ENCODE measurements at places on chromosomes 7 and 10.

DNA sequence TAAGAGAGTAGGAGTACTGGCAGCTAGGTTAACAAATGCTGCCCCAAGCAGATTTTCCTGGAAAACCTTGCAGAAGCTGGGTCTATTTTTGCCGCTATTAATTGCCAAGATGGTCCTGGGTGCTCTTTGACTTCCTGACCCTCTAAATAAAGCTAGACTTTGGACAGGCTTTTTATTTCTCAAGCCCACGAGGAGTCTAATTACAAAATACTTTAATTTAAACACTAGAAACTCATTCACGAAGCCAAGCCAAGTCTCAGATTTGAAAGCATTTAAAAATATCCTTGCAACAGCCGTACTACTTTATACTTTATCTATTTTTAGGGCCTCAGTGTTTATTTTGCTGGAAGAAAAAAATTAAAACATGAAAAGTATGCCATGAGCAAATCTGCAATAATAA, 45.1 kb downstream of the TMEM26 start:
- no peak for DNase-seq

GRCh38 chr10:84261236-84261915, 16.5 kb downstream of the RGR start:
- DNase-seq, result no peak

DNA sequence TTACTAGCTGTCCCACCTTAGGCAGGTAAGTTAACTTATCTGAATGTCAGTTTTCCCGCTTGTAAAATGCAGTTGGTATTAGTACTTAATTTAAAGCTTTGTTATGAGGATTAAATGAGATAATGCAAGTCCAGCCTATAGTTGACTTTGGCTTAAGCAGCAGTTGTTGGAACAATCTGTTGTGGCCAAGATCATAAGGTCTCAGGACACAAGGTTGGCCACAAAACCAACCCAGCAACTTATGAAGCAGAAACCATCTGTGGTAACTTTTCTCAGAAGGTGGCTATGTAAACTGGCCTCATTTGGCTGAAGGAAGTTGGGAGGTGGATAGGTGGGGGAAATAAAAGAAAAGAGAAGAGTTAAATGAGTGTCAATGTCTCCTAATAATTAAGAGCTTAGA, 29.4 kb downstream of the ENTPD1 start:
- no peak for DNase-seq

- no peak for DNase-seq
Observed at GRCh38 chr10:21705828-21706176, 171.8 kb downstream of the MLLT10 start.

DNA sequence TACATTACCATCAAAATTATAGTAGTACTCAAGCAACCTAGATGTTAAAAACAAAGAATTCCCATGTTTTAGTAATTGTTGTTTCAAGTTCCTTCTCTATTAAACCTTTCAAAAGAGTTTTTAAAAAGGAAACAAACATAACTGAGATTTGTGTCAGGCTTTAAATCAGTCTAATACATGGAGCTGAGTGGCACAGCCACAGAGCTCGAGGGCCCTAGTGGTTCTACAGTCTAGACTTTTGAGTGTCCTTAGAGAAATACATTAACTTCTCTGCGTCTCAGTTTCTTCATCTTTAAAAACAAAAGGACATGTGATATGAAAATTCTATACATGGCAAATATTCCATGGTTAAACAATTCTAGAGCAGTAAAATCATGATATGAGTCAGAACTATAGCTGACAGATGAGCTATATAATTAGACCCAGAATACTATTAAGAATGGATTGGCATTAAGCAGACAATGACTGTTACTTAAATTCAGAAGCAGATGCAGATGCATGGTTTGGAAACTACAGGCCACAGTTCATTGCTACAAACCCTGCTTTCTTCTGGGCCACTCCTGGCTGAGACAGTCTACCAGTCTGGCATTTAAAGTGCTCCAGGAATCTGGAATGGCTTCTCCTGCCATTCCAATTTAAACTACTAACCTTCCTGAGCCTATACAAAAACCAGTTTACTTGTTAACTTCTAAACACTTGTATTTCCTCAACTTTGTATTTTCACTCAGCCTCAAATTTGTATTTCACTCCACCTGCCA, 77.4 kb downstream of the EPC1 start:
- no peak for DNase-seq

- DNase-seq, result no peak
Observed at GRCh38 chr7:101608772-101609713, 20.1 kb downstream of the MYL10 start.

- no peak for DNase-seq
Observed at GRCh38 chr7:120998520-120998919, 10.0 kb downstream of the CPED1 start.

GRCh38 chr7:46534664-46535588, 613.9 kb upstream of the IGFBP3 start:
- no peak for DNase-seq

DNA sequence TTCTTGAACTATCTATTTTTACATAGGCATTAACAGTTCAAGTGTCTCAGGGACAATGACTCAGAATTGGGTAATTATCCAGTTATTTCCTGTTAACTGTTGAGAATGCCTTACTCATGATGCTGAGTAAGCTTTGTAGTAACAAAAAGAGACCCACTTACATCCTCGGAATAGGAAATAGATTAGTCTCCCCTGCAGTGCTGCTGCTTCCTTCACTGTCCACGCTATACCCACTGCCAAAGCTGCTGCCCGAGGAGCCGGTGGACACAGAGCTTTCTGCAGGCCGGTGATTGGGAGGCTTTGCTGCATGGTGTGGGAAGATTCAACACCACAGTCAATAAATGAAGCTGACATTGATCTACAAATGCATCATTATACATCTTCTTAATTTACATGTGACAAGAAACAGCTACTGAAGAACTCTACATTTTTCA, 357.1 kb downstream of the PCLO start:
- DNase-seq, result no peak

- no peak for DNase-seq
Observed at GRCh38 chr10:89470628-89471027, 56.3 kb downstream of the IFIT5 start.

- DNase-seq, result no peak
Observed at GRCh38 chr7:66804001-66804400, 63.5 kb downstream of the RABGEF1 start.

- DNase-seq, result no peak
Observed at GRCh38 chr7:51882412-51882811, 565.8 kb upstream of the COBL start.

DNA sequence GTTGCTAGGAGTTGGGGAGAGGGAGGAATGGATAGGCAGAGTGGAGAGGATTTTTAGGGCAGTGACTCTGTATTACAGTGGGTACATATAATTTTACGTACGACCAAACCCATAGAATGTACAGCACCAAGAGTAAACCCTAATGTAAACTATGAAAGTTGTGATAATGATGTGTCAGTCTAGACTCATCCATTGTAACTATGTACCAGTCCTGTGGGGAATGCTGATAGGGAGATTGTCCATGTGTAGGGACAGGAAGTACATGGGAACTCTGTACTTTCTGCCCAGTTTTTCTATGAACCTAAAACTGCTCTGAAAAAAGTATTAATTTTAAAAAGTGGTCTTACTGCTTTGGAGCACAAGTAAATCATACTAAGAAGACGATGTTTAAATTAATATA, 441.8 kb downstream of the AUTS2 start:
- DNase-seq, result no peak

DNA sequence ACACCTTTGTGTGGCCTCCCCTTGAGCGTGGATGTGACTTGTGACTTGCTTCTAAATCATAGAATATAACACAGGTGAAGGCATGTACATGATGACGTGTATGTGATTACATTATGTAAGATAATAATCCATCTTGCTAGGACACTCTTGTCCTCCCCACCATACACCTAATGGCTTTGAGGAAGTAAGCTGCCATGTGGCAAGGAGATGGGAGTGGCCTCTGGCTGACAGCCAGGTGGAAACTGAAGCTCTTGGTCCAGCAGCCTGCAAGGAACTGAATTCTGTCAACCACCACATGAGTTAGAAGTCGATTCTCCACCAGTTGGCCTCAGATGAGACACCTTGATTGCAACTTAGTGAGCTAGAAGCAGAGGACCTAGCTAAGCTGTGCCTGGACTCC, 67.4 kb upstream of the ELN start:
- DNase-seq, result no peak

DNA sequence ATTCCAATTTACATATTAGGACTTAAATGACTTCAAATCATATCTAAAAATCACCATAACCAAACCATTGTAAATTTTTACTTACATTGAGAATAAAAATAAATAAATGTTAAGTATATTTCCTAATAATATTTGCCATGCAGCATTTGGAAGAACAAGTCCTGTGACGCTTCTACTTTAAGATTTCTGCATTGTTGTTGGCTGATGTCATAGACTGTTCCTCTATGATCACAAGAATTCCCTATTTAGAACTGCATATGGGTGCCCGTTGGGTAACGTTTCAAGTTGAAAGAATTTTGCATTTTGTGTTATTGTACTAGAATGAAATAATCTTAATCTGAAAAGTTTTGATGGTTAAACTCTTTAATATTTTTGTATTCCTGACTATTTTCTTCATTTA, 5.1 kb upstream of the ITGB1 start:
- no peak for DNase-seq

DNA sequence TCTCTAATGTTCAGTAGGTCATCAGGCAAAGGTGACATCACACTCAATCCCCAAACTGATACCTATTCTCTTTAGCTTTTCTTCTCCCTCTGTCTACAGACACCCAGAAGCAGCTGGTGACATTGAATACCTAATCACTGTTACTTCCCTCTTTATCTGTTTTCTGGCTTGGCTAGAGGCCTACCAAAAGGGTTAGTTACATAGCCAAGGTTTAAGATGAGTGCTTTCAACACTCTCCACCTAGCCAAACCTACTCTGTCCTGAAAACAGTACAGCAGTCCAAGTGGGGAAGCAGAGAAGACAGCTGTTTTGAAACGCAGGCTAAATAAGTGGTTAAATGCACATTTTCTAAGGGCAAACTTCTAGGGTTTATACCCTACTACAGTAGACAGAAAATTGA, 39.4 kb downstream of the CCNJ start:
- DNase-seq, result no peak

GRCh38 chr7:103632972-103633371, 187.0 kb upstream of the SLC26A5 start:
- DNase-seq, result no peak

DNA sequence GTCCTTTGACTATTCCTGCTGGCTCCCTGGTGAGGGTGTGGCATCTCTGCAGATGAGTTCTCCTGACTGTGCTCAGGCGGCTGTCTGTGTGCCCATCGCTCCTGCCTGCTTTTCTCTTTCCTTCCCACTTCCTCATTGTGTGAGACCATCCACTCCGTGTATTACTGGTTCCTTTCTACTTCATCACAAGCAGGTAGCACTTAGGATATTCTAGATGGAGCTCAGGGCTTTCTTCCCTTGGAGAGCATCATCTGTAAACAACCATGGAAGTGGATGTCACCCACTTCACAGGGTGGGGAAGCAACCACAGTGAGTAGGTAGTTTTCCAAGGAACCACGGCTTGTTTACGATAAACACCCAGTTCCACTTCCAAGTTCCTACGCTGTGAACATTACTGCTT, 15.7 kb downstream of the DNAJB6 start:
- DNase-seq, result no peak

GRCh38 chr10:24469993-24470392, 253.7 kb downstream of the ARHGAP21 start:
- DNase-seq, result no peak

GRCh38 chr10:95437669-95438068, 123.5 kb downstream of the SORBS1 start:
- no peak for DNase-seq

DNA sequence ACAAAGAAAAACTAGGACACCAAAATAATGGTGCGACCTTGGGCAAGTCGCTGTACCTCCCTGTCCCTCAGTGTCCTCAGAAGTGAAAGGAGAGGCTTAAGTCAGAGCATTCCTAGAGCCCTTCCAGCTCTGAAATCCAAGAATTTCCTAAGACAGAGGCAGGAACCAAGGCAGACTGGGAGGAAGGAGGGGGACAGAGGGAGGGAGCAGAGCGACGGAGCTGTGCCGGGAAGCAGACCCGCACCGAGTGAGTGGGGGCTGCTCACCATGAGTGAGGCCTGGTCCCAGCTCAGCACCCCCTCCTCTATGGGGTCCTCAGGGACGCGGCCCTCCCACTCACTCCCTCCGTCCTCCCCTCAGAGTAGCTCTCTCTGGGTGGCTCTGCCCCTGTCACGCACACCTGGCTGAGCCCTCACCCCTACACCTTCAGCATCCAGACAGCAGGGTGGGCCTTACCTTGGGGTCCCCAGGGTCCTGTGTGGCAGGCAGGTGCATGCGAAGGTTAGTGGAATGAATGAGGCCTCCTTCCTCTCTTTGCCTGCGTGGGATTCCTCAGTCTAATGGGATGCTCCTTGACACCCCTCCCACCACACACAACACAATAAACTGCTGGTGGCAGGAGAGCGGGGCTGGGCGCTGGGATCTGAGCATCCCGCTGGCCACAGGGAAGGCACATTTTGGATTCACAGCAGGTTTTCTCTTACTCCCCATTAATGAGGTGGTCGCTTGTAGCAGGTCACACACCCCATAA, 4.6 kb upstream of the SMARCD3 start:
- DNase-seq, result no peak

- no peak for DNase-seq
Observed at GRCh38 chr10:100930368-100930767, 17.6 kb downstream of the SLF2 start.

- DNase-seq, result no peak
Observed at GRCh38 chr7:156204820-156205219, 392.6 kb upstream of the SHH start.

GRCh38 chr10:596725-597345, 92.6 kb downstream of the DIP2C start:
- DNase-seq, result no peak

GRCh38 chr7:51040787-51041186, 258.1 kb upstream of the GRB10 start:
- DNase-seq, result no peak

GRCh38 chr10:88226891-88227290, 356.2 kb downstream of the RNLS start:
- no peak for DNase-seq

GRCh38 chr10:1638889-1639419, 98.4 kb downstream of the ADARB2 start:
- DNase-seq, result no peak

GRCh38 chr7:40599836-40600235, 465.0 kb downstream of the SUGCT start:
- DNase-seq, result no peak

DNA sequence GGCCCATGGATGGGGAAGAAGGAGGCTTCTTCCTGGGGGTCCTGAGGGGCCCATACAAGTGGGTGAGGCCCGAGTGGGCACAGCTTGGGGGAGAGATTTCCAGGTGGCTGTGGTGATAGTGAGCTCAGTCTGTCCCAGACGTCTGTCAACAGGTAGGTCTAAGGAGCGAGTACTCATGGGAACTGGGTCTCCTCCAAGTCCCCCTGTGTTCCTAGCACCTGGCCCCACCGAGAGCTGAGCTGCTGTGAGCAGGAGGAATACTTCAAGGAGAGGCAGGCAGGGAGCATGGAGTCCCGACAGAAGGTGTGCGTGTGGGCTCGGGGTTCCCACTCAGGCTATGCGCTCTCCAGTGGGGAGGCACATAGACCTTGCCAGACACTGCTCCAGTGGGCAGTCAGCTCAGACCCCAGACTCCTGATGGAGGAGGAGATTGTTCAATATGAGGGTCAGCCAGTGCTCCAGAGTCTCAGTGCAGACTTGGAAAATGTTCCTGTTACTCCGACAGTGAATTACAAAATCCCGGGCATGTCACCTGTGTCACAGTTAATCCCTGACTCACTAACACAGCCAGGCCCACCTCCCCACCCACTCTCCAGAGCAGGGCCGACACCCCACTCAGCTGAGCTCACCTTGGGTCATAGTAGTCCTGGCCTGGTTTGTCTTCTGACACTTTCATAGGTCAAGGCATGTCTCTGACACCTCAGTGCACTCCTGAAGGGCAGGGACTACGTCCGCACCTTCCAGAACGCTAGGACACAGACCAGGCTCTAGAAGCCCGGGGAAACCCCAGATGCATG, 28.2 kb upstream of the C10orf53 start:
- DNase-seq, result no peak

Data from T-helper 9 cell (primary cell).